Hematopoietic multipotent progenitor cell treated with erythropoietin and hydrocortisone succinate and interleukin-3 and kit ligand, for 17 days (in vitro differentiated cells): ENCODE measurements at places on chromosomes 2 and 18.
A peak's percentile ranks its signal among the peaks of the same experiment; 100 is the strongest.

GRCh38 chr2:236284208-236284607 is 20.0 kb upstream of the ASB18 start:
- DNase-seq: no peak

DNA sequence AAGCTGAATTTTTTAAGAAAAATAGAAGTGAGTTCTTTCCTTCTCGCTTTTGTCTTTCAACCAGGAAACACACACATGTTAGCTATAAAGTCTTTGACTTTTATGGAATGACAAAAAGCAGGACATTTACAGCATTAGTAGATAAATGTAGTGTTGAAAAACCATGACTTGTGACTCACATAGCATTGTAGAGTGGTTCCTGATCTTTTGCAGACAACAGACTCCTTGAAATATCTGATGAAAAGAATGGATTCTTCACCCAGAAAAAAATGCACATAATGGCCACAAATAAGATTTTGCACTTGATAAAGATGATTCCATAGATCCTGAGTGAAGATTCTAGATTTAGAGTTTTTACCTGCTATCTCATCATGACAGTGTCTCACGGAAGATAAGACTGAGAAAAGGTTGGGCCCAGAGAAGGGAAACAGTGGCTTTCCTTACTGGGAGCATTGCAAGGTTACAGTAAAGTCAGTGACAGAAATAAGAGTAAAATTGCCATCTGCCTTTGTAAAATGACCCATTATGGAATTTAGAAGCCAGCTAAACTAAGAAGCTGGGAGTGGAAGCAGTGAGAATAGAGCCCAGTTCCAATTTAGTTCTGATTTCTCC is 14.0 kb downstream of the SMARCAL1 start:
- no peak for DNase-seq

- DNase-seq: peak; percentile 90
These were observed 1.2 kb downstream of the STK17B start for GRCh38 chr2:196170213-196170605.

GRCh38 chr2:160278101-160278878 is 78.2 kb upstream of the ITGB6 start:
- DNase-seq: no peak

GRCh38 chr2:84811839-84812431 is 68.9 kb downstream of the TRABD2A start:
- no peak for DNase-seq

GRCh38 chr2:61853086-61853846 is 594 bp downstream of the FAM161A start:
- peak; percentile 15 for DNase-seq

DNA sequence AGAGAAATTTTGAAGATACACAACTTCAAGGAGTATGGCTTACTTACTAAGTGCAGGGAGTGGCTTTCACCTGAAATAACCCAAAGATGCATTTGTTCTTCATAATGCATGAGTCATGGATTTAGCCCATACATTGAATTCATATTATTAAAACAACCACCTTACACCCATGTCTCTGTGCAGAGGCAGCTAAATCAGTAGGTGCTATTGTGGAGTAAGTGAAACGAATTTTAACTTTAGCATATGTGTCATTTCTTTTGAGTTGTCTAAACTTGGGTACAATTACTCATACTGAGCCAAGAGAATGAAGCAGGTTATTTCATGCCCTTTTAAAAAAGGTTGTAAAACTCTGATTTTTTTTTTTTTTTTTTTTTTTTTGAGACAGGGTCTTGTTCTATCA is 11.0 kb upstream of the ANKRD29 start:
- no peak for DNase-seq

DNA sequence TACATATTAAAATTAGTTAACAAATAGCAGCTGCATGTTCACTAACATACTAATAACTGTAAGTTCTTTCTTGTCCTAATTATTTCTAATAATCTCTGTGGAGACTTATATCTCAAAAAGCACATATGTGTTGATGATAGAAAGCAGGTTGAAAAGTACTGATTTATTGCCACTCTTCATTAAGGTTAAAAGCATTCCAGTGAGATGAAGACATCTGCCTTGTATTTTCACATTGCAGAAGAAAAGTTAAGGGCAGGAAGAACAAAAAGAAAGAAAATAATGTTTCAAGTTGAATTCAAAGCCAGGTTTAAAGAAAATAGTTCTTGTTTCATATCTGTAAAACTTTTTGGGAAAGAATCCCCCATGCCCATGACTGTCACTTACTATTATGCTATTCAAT is 429.9 kb downstream of the MTX2 start:
- DNase-seq: no peak

DNA sequence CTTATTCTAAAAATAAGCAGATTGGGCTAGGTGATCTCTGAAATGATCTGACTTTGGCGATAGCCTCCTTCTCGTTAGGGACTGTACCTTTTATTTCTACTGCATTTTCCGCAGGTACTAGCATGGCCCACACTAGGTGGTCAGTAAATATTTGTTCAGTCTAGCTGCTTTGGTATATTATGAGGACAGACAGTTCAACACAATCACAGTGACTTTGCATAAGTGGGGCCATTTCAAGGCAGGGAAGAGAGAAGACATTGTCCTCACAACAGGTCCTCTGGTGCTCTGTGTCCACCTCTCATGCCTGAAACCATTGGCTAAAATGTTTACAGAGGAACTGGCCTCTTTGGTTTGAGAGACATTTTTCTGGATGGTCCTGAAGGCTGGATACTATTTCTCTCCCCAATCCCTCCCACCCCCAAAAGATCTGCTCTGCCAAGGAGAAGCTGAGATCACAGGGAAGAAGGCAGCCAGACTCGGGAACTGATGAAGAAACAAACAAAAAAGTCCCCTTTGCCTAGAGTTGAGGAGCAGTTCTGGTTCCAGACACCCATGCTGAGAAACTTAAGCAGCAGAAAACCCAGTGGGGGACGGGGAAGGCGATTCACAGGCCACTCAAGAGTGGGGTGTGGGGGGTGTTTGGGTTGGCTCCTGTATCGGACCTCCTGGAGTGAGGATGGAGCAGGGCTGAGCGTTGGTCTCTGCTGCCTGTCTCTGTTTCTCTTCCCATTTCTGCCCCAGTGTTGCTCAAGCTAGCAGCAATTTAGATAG is 2.9 kb upstream of the TNP1 start:
- DNase-seq: no peak

DNA sequence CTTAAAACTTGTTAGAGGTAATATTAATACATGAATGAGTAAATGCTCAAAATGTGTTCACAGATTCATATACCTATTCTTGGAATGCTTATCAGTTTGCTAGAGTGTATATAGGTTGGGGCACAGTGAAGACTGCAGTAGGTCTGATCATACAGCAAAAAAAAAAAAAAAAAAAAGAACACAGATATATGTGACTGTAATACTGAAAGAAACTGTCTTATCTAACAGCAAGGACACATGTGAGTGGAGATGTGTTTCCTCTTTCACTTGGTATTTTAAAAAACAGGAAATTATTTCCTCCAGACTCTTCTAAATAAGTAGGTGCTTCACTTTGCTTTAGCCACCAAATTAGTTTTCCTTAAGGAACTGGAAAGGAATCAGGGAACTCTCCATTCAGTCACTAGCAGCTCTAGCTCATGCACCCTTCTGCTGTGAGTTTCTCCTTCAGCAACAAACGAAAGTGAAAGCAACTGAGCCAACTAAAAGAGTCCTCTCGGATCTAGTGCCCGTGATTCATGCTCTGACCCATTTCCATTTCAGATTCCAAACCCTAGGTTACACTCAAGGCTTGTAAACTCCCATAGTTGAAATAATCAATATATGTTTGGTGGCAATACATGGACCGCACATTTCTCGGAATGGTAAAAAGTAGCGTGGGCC is 98.5 kb downstream of the DSEL start:
- DNase-seq: no peak

GRCh38 chr2:216299588-216299987 is 72.7 kb downstream of the MARCHF4 start:
- DNase-seq: no peak

DNA sequence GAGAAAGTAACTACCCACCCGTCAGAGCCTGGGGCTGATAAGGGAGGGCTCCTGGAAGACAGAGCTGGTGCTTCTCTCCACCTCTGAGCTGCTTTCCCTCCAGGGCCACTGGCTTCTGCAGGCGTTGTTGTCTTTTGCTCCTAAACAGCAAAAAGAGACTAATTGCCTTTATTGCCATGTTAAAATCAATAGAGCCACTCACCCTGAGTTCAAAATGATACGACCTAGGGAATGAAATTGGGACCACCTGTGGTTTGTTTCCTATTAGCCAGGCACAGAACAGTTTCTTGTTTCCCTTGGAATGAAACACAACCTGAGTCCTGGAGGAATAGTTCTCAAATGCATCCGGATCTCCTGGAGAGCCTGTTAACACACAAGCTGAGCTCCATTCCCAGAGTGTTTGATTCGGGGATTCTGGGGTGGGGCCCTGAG is 45.8 kb downstream of the TCF7L1 start:
- DNase-seq: no peak

DNA sequence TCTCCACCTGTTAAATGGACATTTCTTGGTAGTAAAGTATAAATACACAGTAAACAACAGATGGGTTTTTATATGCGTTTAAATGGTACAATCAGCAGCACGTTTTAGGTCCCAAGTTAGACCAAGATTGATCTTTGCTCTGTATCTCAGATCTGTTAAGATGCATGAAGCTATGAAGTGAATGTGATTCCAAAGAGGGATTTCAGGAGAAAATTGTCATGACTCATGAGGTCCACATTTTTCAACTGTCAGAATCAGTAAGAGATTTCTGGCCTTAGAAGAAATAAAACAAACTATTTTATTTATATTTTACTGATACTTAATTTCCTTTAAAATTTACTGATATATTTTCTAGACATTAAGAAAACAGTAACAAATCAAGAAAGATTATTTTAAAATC is 142.7 kb downstream of the EML6 start:
- DNase-seq: no peak

DNA sequence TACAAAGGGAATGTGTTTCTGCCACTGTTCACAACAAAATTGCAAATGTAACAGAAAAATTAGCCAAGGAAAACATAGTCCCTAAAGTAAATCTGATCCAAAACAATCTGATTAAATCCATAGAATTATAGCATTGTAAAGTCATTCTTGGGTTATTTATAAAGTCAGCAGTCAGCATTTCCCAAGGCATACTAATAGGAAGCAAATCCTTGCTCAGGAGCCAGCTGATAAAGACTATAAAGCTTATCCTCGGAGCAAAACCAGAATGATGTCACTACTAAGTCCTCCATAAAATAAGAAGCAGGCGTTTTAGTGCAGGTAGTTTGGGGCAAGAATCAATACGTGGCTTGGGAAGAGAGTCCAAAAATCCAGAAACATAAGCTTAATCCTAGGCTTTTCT is 67.3 kb upstream of the CSRNP3 start:
- no peak for DNase-seq

DNA sequence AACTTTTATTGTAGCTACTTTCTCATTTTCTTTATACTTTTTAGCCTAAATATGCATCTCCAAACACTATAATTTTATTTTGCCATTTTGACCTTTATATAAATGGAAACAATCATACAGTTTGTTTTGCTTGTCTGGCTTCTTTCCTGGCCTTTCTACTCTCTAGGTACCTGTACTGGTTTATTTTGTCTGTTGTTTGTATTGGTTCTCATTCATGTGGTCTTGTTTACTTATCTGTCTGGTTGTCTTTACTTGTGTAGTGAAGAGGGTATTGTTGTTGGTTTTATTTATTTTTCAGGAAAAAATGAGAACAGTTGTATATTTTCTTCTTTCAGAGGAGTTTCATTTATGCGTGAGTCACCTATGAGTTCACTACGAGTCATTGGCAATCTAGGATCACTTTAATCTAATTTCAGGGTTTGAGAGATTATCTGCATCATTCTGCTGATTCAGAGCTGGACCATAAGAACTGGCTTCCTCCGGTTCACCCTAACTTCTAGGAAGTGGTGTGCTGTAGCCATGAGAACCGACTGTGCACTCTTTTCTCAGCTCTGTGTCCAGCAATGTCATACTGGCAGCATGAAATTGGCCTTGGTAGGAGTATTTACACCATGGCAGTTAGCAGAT is 33.1 kb upstream of the HDAC4 start:
- DNase-seq: no peak

DNA sequence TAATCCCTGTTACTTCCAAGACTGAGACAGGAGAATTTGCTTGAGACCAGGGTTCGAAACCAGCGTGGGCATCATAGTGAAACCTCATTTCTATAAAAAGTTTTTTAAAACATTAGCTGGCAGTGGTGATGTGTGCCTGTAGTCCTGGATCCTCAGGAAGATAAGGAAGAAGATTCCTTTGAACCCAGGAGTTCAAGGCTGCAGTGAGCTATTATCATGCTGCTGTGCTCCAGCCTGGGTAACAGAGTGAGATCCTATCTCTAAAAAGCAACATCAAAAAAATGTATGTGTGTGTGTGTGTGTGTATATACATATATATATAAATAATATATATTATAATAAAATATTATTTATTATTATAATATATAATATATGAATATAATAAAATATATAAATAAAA is 1417.6 kb upstream of the CDH2 start:
- DNase-seq: no peak

DNA sequence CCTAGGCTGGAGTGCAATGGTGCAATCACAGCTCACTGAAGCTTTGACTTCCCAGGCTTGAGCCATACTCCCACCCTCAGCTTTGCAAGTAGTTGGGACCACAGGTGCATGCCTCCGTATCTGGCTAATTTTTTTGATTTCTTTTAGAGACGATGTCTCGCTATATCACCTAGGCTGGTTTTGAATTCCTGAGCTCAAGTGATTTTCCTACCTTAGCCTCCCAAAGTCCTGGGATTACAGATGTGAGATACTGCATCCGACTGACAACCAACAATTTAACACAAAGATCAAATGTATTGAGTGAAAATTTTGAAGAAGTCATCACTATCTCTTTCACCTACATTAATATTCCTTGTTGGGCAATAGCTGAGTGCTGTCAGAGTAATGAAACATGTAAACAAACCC is 181.6 kb downstream of the MYCN start:
- DNase-seq: no peak

- peak; percentile 50 for DNase-seq
These were observed 822 bp downstream of the UBE2E3 start for GRCh38 chr2:180980943-180981911.

DNA sequence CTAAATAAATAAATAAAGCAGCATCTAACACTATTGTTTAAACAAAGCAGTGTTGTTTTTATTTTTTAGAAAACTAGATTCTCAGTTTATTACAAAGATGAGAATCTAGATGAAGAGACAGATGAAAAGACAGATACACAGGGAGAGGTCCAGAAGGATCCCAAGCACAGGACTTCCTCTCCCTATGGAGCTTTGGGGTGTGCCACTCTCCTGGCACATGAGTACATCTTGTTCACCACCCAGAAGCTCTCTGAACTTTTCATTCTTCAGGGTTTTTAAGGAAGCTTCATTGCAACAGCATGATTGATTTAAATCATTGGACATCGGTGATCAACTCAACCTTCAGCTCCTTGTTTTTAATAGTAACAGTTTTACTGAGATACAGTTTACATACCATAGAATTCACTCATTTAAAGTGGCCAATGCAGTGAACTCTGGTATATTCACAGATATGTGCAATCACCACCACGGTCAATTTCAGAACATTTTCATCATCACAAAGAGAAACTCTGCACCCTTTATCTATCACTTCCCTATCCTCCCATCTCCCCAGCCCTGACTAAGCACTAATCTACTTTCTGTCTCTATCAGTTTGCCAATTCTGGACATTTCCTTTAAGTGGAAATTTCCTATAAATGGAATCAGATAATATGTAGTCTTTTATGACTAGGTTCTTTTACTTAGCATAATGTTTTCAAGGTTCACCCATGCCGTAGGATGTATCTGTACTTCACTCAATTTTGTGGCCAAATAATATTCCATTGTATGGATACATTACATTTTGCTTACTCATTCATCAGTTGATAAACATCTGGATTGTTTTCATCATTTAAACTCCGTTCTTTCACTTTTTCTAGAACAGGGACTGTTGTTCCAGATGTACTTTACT is 62.3 kb upstream of the ZFP36L2 start:
- no peak for DNase-seq
